ENCODE measurements at places on chromosomes 1 and 21.

DNA sequence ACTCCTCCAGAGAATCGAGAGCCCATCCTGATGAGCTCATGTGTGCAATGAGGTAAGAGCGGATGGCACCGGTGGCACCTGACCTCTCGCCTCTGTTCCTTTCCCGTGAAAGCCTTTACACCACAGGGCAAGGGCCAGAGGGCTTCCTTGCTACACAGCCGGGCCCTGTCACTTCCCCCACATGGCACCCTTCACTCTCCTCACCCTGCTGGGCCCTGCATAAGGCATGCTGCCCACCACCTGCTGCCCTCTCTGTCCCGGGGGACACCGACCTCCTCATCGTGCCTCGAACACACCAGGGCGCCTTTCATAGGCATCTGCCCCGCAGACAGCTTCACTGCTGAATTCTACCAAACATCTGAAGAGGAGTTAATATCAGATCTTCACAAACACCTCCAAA, 45.1 kb upstream of the C1orf174 start:
- no peak for DNase-seq

DNA sequence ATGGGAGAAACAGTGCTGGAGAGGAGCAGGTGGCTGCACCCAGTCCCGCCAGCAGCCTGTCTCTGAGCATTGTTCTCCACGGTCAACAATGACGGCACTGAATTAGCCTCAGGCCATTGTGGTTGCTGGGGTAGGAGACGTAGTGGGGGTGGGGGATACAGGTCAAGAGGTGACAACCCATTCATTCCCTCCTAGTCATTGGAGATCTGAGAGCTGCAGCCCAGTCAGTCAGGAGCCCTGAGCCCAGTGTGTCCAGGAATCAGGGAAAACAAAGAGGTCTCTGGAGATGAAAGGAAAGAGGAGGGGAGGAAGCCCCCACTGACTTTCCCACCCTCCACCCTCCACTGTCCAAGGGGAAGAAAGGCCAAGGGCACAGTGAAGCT, 15.3 kb downstream of the SMIM12 start:
- DNase-seq, result no peak

- no peak for DNase-seq
Measured at GRCh38 chr1:36580524-36580923, 97.8 kb upstream of the CSF3R start.

DNA sequence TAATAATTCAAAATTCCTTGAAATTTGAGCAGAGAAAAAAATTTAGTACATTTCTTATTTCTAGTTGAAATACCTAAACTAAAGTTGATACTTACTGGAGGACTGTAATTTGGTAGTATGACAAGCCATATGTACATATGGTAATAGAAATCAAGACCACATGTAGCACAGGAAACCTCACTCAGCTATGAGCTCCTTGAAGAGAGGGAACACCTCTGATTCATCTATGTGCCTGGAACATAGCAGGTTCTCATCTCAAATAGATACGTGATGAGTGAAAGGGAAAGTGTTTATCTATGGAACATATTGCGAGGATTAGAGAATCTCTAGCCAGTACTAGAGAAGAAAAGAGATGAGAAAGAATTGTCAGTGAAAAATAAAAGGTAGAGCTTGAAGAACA, 47.9 kb upstream of the GNG4 start:
- no peak for DNase-seq

DNA sequence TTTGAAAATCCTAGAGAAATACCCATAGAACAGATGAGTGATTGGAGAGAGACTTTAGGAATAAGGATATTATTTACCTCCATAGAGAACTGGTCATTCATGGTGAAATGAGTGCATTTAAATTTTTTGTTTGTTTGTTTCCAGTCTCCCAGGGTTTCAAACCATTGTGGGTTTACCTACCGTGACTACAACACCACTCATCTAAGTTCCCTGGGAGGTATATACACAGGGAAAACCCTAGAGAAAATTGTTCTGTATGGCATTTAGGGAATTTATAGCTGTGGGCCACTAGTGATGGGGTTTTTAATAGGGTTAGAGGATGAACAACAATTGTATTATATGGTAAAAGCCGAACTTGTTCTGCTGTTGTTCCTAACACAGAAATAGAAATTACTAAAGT, 109.2 kb downstream of the USP25 start:
- DNase-seq, result no peak

DNA sequence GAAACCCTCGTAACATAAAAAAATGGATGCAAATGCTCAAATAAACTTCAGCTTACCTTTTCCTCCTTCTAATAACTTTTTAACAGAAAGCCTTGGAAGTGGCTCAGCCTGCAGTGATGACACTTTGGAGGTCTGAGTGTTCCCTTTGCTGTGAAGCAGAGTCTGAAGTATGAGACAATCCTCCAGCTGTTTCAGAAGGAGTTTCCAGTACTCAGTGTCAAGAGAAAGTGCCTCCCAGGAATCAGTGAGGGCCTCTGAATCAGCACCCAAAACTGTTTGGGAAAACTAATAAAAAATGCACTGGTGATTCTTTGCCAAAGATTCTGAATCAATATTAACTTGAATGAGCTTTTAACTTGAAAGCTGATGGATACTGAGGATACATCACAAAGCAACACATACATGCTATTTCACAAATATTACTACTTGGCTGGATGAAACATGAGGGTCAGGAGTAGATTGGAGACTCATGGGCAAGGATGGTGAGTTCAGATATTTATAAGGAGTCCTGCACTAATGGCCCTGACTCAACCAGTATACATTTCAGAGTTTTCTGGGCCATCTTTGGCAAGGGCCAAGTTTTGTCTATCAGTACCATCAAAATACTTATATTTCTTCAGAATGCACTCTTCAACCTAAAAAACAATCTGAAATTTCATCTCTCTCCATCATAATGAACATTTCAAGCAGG, 77.0 kb downstream of the IARS2 start:
- no peak for DNase-seq

GRCh38 chr1:237975903-237976302, 85.2 kb upstream of the ZP4 start:
- no peak for DNase-seq

- DNase-seq, result no peak
Measured at GRCh38 chr21:35249636-35250035, 200.5 kb upstream of the RUNX1 start.

- DNase-seq, result no peak
Measured at GRCh38 chr1:24289937-24290595, 29.1 kb upstream of the GRHL3 start.

All from stimulated activated CD4-positive, alpha-beta T cell treated with anti-CD3 and anti-CD28 coated beads, Interleukin-1b, Interleukin-23, amount 100 ng/mL, for 1 hour (primary cell).